ENCODE measurements at places on chromosomes 6 and 20.

DNA sequence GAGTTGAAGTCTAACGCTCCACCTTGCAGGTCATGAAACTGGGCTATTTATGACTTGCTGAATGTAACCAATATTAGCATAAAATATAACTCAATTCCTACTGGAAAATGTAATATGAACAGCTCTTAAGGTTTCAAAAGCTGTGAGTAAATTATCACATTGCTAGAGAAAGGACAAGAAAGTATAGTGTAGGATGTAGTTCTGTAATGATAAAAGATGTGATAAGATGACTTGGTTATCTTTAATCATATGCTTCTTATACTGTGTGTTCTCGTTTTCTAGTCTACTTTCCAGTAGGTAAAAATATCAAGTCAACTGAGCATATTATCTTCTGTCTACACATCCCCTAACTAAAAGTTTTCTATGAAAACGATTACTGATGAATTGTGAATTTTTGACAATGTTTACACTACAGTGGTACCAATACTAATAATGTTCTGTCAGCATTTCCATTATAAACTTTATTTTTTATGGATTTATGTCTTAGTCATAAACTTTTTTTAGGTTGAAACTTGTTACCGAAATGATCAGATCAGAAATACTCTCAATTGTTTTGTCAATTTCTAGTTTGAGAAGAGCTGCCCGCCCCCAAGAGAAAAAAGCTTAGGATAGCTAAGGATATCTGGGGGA is 14.6 kb downstream of the MED23 start:
- no peak for DNase-seq

DNA sequence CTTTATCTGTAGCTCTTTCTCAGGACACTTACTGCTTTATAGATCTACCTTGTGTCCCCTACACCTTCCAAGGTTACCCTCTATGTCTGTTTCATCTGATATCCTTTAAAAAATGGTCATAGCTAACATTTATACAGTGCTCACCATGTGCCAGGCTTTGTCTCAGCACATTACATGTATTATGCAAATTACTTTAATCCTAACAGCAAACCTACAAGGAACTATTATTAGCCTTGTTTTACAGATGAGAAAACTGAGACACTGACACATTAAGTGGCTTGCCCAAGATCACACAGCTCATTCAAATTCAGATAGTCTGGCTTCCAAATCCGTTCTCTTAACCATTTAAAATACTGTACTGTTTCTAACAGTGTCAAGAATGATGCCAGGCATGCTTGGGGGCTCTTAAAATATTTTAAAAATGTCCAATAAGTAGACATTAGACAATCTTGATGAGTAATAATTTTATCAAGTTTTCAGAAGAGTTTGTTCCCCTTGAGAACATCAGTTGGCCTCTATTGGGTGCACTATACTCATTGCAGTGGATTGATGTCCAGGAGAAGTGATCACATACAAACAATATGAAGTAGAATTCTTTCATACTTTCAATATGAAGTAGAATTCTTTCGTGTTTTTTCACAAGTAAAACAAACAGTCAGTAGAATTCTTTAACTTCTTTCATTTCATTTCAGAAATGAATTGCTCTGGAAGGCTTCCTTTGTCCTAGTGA is 69.6 kb downstream of the DNAH8 start:
- no peak for DNase-seq

- DNase-seq, result no peak
These were observed 25.1 kb downstream of the NEDD9 start for GRCh38 chr6:11207199-11207968.

GRCh38 chr6:90701146-90701781 is 114.4 kb upstream of the MAP3K7 start:
- no peak for DNase-seq

GRCh38 chr20:52118016-52118623 is 73.5 kb downstream of the ZFP64 start:
- DNase-seq, result no peak

DNA sequence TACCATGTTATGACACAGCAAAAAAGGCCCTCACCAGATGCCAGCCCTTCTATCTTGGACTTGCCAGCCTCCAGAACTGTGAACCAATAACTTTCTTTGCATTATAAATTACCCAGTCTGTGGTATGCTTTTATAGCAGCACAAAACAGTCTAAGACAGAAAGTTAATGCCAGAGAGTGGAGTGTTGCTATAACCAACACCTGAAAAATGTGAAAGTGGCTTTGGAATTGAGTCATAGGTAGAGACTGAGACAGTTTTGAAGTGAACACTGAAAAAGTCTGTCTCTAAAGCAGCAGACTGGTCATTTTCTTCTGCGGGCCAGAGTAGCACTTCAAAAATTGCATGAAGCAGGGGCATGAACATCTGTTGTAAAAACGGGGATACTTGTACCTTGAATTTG is 28.0 kb upstream of the ASIP start:
- DNase-seq, result no peak

DNA sequence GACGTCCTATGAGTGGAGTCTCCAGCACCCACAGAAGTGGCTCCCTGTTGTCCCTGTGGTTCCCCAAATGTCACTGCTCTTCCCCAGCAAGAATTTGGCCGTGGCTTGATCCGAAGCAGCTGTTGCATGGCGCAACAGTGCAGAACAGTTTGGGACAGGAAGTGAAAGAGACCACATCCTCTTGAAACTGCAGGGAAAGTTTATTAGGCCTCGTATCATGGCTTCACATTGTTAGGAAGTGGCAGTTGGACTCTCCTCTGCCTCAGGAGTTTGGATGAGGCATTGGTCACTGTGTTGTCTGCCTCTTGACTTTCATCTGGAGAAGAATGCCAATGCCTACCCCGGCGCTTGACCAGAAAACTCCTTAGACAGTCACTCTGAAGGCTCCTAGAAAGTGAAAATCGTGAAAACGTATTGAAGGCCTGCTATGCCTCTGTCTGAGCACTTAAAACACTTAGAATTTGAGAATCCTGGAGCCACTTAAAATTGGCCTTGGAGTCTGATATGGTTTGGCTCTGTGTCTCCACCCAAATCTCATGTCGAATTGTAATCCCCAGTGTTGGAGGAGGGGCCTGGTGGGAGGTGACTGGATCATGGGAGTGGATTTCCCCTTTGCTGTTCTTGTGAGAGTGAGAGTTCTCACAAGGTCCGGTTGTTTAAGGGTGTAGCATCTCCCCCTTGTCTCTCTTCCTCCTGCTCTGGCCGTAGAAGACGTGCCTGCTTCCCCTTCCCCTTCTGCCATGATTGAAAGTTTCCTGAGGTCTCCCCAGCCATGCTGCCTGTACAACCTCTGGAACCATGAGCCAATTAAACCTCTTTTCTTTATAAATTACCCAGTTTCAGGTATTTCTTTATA is 334.9 kb upstream of the JARID2 start:
- no peak for DNase-seq

Measured in activated CD4-positive, alpha-beta T cell treated with anti-CD3 and anti-CD28 coated beads, Interleukin-2, amount 50 U/mL, for 24 hours (primary cell).